GM12878 (cell line): ENCODE measurements at places on chromosomes 3 and 15. TPM values are rescaled to one million over a fixed set of nuclear protein-coding genes. Genes with fewer than 3 reads are reported as not detected.

NRROS gene
- polyA plus RNA-seq = 6.7 and 7.8 TPM in 2 replicates

CCDC39 gene
- polyA plus RNA-seq = 0.29 and 0.49 TPM in 2 replicates

LRRC3B gene
- not detected in 2 replicates for polyA plus RNA-seq

FGF7 gene
- 0.23 TPM in 1 of 2 replicates, not detected in the other for polyA plus RNA-seq

SAMD7 gene
- 0.11 TPM in 1 of 2 replicates, not detected in the other for polyA plus RNA-seq

TLR9 gene
- 0.67 and 1.2 TPM in 2 replicates for polyA plus RNA-seq

ZNF660 gene
- 1.7 and 2.4 TPM in 2 replicates for polyA plus RNA-seq

ZNF860 gene
- not detected in 2 replicates for polyA plus RNA-seq

ADPRH gene
- polyA plus RNA-seq = 18.8 and 22.0 TPM in 2 replicates

CHL1 gene
- 0.71 and 1.6 TPM in 2 replicates for polyA plus RNA-seq

CLDN16 gene
- 3.8 and 4.4 TPM in 2 replicates for polyA plus RNA-seq

GP9 gene
- polyA plus RNA-seq = 0.23 TPM in 1 of 2 replicates, not detected in the other
